SK-N-SH (cell line): ENCODE measurements at places on chromosomes 12 and 14. TPM values are rescaled to one million over a fixed set of nuclear protein-coding genes. Genes with fewer than 3 reads are reported as not detected.

Gene SCN8A
- polyA plus RNA-seq, result 7.1 and 9.7 TPM in 2 replicates

DNA sequence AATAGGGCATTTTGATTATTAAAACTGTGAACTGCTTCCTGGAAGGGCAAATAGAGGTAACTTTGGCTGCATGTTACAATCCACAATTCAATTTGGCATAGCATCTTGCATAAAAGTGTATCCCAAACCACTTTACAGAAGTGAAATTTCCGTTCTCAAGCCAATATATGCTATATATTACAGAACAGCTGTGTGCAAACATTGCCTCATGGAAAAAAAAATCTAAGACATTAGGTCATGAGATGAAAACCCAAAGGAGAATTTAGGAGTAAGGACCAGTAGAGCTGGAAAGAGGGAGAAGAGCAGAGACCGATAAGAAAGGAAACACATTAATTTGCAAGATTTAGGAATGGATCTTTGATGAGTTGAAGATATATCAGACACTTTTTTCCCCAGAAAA, 239.2 kb downstream of the PAX9 start:
- DNase-seq, result no peak

DNA sequence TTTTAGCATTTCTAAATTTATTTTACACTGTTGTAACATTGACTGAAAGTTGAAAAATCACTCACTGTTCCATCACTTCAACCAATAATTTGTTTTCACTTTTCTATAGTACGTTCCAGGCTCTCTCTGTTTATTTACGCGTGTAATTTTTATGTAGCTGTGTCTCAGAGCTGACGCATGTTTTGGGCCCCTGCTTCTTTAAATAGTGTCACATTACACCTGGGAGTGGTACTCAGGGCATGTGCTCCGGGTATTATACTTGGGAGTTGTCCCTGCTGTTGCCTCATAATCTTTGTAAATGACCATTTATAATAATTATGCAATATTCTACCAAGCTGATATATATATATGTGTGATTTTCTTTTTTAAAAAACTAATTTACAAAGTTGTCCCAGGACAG, 132.8 kb upstream of the CPM start:
- DNase-seq, result no peak

DNA sequence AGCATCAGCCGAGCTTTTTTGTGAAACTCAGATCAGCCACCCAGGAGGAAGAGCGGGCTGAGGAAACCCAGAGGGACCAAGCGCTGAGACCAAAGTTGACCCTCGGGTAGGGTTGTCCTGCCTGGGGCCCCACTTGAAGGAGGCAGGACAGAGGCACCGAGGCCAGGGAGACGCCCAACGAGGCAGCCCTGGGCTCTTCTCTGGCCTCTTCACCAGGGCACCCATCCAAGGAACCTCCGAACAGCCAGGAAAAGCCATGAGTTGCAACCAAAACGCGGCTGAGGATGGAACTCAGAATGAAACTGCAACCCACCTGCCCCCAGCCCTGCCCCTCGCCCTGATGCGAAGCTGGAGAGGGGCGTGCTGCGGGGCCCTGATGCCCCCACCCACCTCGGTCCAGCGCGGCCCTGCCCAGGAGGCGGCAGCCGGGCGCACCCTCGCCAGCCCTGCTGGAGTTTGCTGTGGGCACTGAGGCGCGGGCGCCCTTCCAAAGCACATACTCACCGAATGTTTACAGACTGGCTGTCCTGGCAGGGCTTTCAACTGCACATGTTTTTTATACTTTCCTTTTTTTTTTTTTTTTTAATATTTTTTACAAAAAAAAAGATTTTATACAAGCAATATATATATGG, 41.9 kb downstream of the JDP2 start:
- DNase-seq, result no peak

DNA sequence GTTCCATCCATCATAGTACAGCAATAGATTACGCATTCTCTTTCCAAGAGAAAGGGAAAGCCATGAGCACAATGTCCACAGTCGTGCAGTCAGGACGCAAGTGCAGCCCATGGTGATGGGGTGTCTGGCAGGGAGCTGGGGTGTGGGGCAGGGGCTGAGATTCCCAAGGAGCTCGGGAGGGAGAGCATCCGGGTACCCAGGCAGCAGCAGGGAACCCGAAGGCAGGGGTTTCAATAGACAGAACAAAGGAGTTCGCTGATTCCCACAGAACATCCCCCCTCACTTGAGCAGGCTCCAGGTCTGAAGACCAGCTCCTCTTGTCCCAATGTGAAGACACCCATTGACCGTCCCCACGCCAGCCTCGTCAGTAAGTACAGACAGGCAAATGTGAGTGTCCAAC, 13.5 kb downstream of the ANHX start:
- no peak for DNase-seq

GRCh38 chr14:53167602-53168328, 14.6 kb upstream of the DDHD1 start:
- DNase-seq, result no peak
